T-cell (primary cell): ENCODE measurements at places on chromosomes 7 and 10. TPM values are rescaled to one million over a fixed set of nuclear protein-coding genes. Genes with fewer than 3 reads are reported as not detected.

GRCh38 chr7:95324431-95324830 is at the start of gene PON1:
PON1 (minus strand) TSS chr7:95324532; CDS start chr7:95324475, 57 bp downstream.
- DNase-seq: no peak

DNA sequence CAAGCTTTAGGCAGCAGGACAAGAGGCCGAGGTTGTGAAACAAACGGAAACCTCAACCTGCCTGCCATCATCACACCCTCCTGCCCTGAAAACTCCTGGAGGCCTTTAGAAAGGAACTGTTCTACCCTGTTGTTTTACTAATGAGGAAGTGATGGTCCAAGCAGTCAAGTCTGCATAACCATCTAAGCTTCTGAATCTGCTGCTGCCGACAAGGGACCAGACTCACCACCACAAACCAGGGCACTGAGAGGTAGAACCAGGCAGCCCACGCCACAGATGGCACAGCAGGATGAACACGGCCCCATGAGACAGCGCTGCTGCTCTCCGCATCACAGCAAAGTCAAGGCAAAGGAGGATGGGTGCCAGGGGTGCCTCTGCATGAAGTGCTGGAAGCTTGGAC is 209.4 kb downstream of the CELF2 start:
- no peak for DNase-seq

DNA sequence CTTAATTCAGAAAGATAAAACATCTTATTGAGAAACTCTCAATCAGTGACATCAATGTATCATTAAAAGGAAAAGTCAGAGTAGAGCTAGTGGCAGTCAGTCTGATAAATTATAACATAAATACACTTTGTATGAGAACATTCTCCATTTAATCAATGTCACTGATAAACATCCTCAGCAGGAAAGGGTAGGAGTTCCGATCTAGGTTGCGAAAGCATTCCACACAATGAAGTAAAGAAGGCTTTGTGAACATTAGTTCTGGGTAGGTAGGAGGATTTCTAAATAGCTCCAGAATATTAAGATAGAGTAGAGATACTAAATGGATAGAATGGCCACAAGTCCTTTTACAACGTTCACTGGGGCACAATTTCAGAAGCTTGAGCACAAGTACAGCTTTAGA is 179.7 kb upstream of the MALRD1 start:
- no peak for DNase-seq

DNA sequence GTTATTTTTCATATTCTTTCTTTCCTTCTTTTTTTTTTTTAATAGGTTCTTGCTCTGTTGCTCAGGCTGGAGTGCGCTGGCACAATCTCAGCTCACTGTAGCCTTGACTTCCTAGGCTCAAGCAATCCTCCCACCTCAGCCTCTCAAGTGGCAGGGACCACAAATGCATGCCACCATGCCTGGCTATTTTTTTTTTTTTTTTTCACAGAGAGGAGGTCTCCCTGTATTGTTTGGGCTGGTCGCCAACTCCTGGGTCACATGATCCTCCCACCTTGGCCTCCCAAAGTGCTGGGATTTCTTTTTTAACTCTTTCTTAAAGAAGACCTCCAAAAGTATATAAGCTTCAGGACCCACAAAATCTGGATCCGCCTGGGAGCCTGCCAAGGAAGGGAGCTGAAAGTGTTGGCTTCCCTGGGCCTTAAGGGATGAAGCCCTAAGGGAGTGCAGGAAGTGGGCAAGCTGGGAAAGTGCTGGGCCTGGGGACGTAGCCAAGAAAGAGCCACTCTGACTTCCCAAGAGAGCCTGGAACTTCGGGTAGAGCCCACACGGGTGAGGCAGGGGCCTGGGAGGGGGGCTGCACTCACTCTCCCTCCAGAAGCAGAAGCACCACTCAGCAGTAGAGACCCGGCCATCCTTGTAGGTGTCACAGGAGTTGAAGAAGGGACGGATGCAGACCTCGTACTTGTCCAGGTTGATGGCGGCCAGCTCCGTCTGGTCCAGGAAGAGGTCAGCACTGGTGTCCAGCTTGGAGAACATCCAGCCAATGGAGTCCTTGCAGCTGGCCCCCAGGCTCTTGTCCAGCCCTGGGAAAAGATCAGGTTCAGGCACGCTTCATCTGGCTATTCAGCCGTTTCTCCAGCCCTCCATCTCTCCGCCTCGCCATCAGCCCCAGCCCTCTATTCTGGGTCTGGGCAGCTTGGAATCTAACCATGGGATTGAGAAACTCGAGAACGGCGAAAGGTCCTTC is 21.8 kb downstream of the SPOCK2 start:
- no peak for DNase-seq

- no peak for DNase-seq
These were observed 939.8 kb downstream of the SORCS1 start for GRCh38 chr10:106224676-106225075.

DNA sequence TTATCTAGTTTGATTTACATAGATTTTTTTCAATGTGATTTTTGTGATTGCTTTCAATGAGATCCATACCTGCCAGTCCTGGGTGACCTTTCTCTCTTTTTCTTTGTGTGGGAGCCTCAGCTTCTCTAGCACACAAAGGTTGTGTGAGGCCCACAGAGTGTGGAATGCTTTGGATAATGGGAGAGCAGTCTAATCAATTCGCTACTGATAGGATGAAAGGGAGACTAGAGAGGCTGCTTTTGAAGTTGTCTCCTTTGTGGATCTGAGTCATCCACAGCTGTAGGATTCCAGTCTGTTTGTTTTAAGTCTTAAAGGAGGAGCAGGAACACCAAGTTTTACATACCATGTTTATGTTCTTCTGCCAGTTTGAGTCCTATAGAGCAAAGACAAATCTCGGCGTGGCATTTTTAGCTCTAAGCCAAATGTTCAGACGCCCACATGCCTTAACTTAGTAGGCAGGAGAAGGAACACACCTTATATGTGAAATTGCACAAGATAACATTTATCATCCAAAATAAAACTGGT is 330.0 kb downstream of the ARL4A start:
- no peak for DNase-seq

DNA sequence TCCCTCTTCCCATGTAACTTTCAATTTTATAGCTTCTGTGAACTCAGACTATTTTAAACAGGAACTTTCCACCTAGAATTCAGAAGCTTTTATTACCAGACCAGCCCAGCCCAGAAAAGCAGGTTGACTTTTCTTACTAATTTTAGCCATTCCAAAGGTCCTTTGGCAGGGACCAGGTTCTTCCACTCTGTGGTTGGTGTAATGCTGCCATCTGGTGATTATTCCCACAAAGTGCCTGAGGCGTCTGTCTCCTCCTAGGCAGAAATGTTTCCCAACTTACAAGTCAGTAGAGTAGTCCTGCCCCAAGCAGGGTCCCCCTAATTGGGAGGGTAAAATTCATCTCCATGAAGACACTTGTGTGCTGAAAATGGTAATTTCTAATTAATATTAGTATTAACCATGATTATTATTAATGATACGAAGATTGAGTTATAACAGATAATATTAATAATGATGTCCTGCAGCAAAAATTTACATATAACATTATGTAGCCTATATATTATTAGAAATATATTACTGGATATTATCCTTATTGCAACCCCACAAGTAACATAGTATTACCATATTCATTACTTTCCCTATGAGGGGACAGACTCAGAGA is 53.0 kb upstream of the PPP1R17 start:
- no peak for DNase-seq

Gene CACUL1
- 35.2 TPM for total RNA-seq

Gene PTF1A
- total RNA-seq: not detected

Gene EPO
- total RNA-seq: not detected
